Suprapubic skin (tissue), 4 donors: ENCODE measurements at places on chromosomes 2 and 18.

GRCh38 chr18:39799006-39799405 lies 2156.0 kb upstream of the PIK3C3 start:
- H3K36me3 ChIP-seq = no peaks in the 10 kb centered on the region
- DNase-seq = no peak
- H3K4me1 ChIP-seq = peaks cover 3% of the 10 kb centered on the region

DNA sequence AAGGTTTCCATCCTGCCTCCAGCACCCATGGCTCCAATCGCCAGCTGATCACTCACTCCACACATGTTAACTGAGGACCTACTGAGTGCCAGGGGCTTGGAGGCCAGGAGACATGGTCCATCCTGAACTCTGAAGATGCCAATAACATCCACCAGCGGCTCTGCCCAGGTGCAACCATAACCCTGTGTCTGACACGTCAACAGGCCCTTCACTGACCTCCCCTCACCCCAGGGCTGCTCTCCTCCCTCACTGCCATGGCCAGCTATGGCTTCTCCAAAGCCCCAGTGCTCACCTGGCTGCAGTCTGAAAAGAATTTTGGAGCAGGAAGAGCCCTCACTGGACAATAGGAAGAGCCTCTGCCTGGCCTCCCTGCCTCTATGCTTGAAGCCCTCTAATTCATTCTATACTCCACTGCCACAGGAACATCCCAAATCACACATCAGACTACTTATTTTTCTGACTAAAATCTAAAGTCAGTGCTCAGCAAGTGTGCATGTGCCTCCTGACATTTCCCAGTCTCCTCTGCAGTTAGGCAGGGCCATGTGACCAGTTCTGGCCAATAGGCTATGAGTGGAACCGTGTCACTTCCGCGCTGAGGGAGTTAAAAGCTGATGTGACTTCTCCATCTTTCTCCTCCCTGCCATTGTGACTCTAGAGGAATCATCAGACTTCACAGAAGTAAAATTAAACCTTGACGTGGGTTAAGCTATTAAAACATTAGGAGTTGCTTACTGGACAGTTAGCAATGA lies 37.2 kb downstream of the ZBTB7C start:
- no peak overlapping the region for H3K27ac ChIP-seq
- H3K4me3 ChIP-seq = no peak overlapping the region
- no peaks in the 10 kb centered on the region for H3K27me3 ChIP-seq
- DNase-seq = peak; percentile 43

DNA sequence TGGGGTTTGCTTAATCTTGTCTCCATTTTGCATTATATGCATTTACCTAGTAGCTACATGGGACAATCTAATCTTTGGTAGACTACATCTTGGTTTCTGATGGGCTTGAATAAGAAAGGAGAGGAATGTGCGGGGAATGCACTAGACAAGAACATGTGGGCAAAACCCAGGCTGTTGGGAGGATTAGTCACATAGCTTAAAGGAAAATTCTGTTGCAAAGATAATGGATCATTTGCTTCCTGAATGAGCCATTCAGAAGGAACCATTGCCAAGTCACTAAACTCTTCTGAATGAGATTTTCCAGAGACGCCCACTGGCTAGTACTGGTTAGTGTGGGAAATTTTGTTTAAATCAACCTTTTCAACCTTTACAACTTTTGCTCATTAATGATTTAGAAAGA lies 84.8 kb downstream of the OSBPL6 start:
- H3K36me3 ChIP-seq = no peaks in the 10 kb centered on the region
- no peak overlapping the region for H3K27ac ChIP-seq
- no peak overlapping the region for H3K4me3 ChIP-seq
- H3K4me1 ChIP-seq = peaks cover 19% of the 10 kb centered on the region
- DNase-seq = no peak

DNA sequence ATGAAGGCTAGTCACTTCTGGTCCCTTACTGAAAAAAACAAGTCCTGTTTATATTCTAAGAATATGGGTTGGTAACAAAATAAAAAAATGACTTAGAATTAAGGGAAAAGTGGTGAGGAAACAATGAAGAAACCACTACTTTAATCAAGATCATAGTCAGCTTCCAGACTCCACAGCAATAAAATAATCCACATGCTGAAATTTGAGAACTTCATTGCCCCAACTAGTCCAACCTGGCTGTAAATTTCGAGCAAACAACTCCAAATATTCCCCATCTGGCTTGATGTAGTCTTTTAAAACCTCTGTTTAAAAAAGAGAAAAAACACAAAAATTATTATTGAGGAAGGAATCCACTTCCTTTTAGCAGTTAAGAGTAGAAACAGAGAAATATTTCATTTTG lies 32.5 kb downstream of the METTL4 start:
- no peak for DNase-seq
- no peak overlapping the region for H3K4me3 ChIP-seq
- H3K4me1 ChIP-seq = no peaks in the 10 kb centered on the region

GRCh38 chr2:207950063-207950760 lies 75.1 kb downstream of the PLEKHM3 start:
- no peaks in the 10 kb centered on the region for H3K4me1 ChIP-seq
- H3K4me3 ChIP-seq = no peak overlapping the region
- H3K27me3 ChIP-seq = no peaks in the 10 kb centered on the region
- peaks cover 3% of the 10 kb centered on the region for H3K36me3 ChIP-seq

DNA sequence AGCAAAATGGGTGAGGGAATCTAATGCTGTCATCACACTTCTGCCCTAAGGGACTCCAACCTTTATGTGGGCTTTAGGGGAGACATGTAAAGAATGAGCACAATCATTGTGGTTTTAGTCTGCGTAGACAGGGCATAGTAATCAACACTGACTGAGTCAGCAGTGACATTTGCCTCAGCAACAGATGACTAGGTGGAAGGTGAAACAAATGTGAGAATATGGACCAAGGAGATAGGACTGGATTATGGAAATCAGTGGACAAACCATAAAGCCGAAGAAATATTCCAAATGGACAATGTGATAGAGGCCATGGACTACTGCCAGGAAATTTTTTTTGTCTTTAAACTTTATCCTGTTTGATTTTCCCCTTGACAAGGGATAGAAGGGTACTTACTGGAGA lies 83.9 kb downstream of the PDK1 start:
- DNase-seq = no peak
- H3K27me3 ChIP-seq = no peaks in the 10 kb centered on the region
- H3K4me1 ChIP-seq = no peaks in the 10 kb centered on the region
- no peaks in the 10 kb centered on the region for H3K36me3 ChIP-seq
- H3K4me3 ChIP-seq = no peak overlapping the region

- peak; percentile 98 for DNase-seq
- H3K4me3 ChIP-seq = peak within 1 kb of the TSS; percentile 78
- no peaks in the 10 kb centered on the region for H3K36me3 ChIP-seq
Measured at GRCh38 chr18:48538531-48539405, at the start of gene CTIF. TSS of gene CTIF (plus strand) at chr18:48539031. CDS start at chr18:48619566, 80,535 bp downstream.

- H3K27me3 ChIP-seq = no peaks in the 10 kb centered on the region
- H3K36me3 ChIP-seq = no peaks in the 10 kb centered on the region
- DNase-seq = no peak
- H3K4me3 ChIP-seq = no peak overlapping the region
Measured at GRCh38 chr2:223019987-223020717, 31.8 kb upstream of the KCNE4 start.

GRCh38 chr2:47155091-47155876 lies at the start of gene STPG4:
TSS of gene STPG4 (minus strand) at chr2:47155308. CDS start at chr2:47155251, 57 bp downstream.
- H3K27ac ChIP-seq = no peak within 1 kb of the TSS
- H3K4me3 ChIP-seq = no peak within 1 kb of the TSS
- H3K4me1 ChIP-seq = no peaks in the 10 kb centered on the region

- peaks cover 80% of the 10 kb centered on the region for H3K4me1 ChIP-seq
- H3K27me3 ChIP-seq = no peaks in the 10 kb centered on the region
- no peaks in the 10 kb centered on the region for H3K36me3 ChIP-seq
- H3K4me3 ChIP-seq = peak overlapping the region; percentile 57
- H3K27ac ChIP-seq = peak overlapping the region; percentile 27
- no peak for DNase-seq
Measured at GRCh38 chr2:74001781-74002504, 17.2 kb downstream of the TET3 start.

DNA sequence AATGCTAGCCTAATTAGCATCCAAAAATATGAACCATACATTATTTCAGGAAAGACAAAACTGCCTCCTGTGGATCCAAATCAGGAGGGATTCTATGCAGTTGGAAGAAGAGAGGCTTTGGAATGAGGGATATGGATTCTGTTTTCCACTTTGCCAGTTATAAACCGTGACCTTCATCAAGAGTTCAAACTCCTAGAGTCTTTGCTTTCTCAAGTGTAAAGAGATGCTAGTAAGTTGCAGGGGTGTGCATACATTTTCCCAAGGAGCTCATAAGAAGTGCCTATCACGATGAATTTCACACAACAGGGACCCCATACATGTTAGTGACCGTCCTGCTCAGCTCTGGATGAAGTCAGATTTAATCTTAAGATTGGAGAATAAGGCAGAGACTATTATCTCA lies 542.5 kb downstream of the SOX11 start:
- H3K27me3 ChIP-seq = no peaks in the 10 kb centered on the region
- H3K27ac ChIP-seq = no peak overlapping the region
- H3K4me1 ChIP-seq = no peaks in the 10 kb centered on the region
- H3K36me3 ChIP-seq = no peaks in the 10 kb centered on the region
- H3K4me3 ChIP-seq = no peak overlapping the region

GRCh38 chr2:24221343-24222050 lies 46.6 kb downstream of the FAM228A start:
- peaks cover 47% of the 10 kb centered on the region for H3K36me3 ChIP-seq
- H3K4me3 ChIP-seq = no peak overlapping the region
- no peak for DNase-seq
- H3K27ac ChIP-seq = no peak overlapping the region

DNA sequence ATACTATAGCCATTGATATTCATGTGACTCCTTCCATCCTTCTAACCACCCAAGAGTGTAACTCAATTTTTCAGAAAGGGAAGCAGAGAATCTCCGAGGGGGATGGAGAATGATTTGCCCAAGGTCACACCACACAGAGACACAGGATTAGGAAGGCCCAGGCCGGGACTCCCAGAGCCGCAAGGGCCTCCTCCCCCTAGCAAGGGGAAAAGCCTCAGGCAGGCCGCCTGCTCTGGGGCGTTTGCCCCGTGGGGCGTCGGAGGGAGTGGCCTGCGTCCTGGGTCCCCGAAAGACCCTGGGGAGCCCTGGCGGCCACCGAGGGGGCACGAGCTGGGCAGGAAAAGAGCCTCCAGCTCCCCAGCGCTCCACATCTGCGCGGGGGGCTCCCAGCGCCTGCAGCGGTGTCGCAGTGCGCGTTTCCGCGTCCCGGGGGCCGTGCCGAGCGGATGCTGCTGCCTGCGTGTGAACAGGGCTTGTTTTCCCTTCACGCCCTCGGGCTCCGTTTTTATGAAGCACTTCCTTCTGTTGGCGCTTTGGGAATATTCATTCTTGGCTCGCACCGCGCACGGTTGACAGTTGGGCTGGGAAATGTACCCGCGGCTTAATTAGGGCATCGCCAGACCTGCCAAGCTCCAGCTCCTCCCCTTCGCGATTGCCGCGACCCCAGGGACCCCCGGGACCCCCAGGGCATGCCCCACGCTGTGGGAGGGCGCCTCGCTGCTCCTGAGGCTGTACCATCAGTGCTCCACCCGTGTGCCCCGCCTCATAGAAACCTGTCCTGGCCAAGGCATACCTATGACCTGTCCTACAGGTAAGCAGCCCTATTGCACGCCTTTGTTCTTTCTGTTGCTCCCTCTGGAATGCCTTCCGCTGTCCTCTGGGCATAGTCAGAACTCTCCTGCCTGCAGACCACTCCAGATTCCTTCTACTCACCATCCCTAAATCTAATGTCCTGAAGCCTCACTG lies 158.9 kb upstream of the GLI2 start:
- no peak for DNase-seq
- peak overlapping the region; percentile 41 for H3K4me3 ChIP-seq
- H3K36me3 ChIP-seq = no peaks in the 10 kb centered on the region
- peaks cover 2% of the 10 kb centered on the region for H3K27me3 ChIP-seq

DNA sequence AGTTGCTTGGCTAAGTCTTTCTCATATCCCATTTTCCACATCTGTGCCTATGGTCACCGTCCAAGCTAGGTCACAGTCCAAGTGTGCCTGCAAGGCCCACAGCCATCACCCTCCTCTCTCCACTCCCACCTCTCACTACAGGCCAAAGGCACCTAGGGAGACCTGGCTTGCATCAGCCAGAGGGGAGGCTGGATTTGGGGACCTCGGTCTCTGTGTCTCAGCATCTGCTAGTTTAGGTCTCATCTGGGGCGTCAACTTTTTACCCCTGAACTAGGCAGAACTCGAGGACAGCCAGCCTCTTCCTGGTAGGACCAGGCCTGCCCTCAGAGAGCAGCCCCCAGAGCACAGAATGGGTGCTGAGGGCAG lies 217.1 kb downstream of the DYSF start:
- H3K36me3 ChIP-seq = no peaks in the 10 kb centered on the region
- peak; percentile 43 for DNase-seq
- H3K4me1 ChIP-seq = no peaks in the 10 kb centered on the region
- no peaks in the 10 kb centered on the region for H3K27me3 ChIP-seq
- H3K27ac ChIP-seq = no peak overlapping the region

GRCh38 chr18:3466872-3467271 lies 16.9 kb downstream of the TGIF1 start:
- DNase-seq = no peak
- H3K27ac ChIP-seq = no peak overlapping the region
- no peak overlapping the region for H3K4me3 ChIP-seq
- H3K27me3 ChIP-seq = no peaks in the 10 kb centered on the region
- peaks cover 11% of the 10 kb centered on the region for H3K4me1 ChIP-seq

DNA sequence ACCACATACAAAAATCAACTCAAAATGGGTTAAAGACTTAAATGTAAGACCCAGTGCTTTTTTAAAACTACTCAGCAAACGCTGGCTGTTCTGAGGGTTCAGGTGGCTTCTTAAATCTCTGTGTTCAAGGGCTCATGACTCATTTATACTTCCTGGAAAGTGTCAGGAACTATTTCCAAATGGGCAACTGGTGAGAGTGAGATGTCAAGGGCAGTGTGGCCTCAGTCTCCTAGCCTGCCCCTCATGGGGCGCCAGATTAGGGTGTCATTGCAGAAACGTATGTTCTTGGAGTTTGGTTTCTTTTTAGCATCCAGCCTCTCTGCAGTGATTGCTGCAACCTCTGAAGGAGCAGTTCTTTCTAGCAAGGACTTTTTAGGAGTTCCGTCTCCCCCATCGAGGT lies 485.4 kb downstream of the TNS1 start:
- no peak for DNase-seq
- H3K27me3 ChIP-seq = no peaks in the 10 kb centered on the region
- H3K4me1 ChIP-seq = peaks cover 5% of the 10 kb centered on the region
- no peaks in the 10 kb centered on the region for H3K36me3 ChIP-seq
- H3K4me3 ChIP-seq = no peak overlapping the region
- no peak overlapping the region for H3K27ac ChIP-seq

GRCh38 chr2:108909275-108909823 lies 79.7 kb downstream of the EDAR start:
- H3K27me3 ChIP-seq = peaks cover 3% of the 10 kb centered on the region
- no peaks in the 10 kb centered on the region for H3K36me3 ChIP-seq
- H3K27ac ChIP-seq = no peak overlapping the region
- no peaks in the 10 kb centered on the region for H3K4me1 ChIP-seq
